Stimulated activated CD4-positive, alpha-beta T cell treated with anti-CD3 and anti-CD28 coated beads, Interleukin-4, amount 100 ng/mL, for 1 hour (primary cell): ENCODE measurements at places on chromosomes 4 and X.

GRCh38 chr4:25550376-25551030 lies 105.1 kb upstream of the SLC34A2 start:
- DNase-seq = no peak

DNA sequence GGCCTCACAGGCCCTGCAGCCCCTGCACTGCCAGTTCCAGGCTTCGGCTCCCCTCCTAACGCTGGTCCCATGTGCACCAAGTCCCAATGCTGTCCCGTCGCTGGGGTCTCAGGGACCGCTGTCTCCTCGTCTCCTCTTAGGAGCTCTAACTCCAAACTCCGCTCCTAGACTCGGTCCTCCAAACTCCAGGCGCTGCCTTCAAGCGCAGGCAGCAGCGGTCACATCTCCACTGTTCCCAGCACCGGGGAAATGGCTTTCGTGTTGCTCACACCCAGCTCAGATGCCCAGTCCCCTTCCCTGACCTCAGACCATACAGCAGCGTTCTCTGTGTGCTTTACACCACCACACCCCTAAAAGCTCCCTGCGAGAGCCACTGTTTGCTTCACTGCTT lies 19.6 kb upstream of the HMX1 start:
- DNase-seq = no peak

DNA sequence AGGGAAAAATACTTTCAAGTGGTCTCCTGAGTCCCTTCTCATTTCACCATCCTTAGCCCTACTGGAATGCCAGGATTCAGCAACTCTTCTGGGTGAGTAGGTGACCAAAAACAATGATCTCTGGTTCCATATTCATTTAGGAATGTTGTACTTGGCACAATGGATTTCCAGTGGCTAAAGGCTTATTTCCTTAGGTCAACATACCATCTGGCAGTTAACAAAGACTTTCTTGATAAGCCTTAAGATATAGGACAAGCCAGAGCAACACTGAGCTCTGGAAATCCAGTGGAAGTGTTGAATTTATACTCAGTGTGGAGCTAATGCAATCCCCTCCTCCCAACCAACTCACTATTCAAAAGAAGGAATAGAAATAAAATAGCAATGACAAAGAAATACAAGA lies 139.4 kb upstream of the EMCN start:
- no peak for DNase-seq

DNA sequence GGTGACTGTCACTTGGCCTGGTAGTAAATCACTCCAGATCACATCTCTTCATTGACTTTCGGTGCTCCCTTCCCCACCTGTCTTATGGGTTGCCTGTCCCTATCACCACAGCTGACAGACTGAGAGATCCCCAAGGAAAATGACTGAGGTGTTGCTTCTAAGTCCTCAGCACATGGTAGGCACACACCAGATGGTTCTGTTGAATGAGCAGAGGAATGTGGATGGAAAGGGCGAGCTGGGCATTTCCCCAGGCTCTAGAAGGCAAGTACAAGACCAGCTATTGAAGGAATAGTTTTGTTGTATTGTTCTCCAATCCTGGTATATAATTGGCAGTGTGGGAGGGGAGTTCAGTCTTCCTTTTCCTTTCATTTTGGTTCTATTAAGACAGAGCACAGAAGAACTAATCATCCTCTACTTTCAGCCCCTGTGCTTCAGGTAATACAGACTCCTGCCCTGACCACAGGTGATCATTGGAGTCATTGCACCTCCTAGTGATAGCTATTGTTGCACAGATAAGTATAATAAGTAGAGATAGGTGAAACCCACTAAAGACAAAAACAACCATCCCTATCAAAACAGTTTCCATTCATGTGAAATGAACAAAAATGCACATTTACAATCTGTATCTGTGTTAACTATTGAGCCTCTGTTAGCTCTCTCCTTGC lies 158.6 kb downstream of the TRAM1L1 start:
- no peak for DNase-seq

DNA sequence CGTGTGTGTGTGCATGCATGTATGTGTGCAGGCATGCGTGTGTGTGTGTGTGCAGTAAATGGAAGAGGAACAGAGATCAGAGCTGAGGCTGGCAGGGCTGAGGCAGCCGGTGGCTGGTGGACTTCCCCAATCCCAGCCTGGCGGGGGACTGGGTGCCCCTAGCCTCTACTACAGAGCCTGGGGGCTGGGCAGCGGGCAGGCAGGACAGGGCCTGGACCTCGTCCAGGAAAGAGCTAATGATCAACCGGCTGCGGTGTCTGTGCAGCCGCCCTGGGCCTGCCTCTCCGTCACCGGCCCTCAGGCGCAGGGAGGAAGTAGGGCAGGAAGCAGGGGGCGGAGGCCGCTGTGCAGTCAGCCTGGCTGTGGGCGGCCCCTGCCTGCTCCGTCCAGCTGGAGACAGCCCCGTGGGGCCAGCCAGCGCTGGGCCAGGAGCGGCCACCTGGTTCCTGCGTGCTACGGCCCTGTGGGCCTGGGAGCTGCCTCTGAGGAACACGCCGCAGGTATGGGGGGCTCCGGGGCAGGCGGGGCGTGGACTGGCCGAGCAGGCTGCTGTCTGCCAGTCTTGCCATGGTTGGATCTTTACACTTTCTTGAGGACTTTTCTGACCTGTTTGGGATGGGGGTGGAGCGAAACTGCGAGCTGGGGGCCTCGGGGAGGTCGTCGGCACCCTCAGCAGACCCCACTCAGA lies at the start of gene SH3TC1:
Gene SH3TC1 (plus strand): TSS at position 385 of the 688 bp plus-strand sequence. CDS start 5,905 bp downstream, outside the sequence.
- DNase-seq = peak; percentile 52

GRCh38 chr4:81605271-81605670 lies 133.6 kb upstream of the RASGEF1B start:
- no peak for DNase-seq

- no peak for DNase-seq
These were observed 144.2 kb downstream of the PDLIM5 start for GRCh38 chr4:94595880-94596483.

- no peak for DNase-seq
These were observed 687 bp upstream of the GRIA2 start for GRCh38 chr4:157219711-157220370.

DNA sequence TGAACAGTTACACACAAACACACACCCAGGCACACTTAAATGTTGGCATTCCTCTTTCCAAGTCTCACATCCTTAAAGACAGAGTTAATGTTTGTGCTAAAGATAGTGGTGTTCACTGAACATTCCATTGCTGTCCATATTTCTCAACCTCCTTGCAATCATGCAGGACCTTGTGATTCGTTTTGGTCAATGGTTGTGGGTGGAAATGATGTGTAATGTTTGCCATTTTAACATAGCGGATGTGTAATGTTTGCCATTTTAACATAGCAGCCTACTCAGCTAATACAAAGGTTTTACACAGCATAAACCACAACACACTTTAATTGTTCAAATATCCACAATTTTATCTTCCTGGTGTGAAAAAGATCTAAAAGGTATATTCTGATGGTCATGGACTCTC lies 93.9 kb downstream of the CEP44 start:
- no peak for DNase-seq

DNA sequence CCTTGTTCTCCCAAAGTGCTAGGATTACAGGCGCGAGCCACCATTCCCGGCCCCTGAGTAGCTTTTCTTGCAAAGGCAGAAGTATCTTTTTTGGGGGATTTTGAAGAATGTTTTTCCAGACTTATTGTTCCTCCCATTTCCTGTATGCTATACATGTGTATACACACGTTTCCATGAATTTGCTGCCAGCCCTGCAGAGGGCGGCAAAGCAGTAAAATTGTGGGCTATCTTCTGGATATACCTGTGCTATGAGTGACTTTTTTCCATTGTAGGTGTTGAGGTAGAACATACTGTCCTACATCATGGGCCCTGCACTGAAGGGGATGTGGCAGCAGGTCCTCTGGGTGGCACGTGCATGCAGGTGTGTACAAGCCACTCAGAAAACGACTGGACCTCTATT lies 16.9 kb upstream of the MED28 start:
- no peak for DNase-seq

- no peak for DNase-seq
These were observed 18.8 kb upstream of the C4orf36 start for GRCh38 chr4:86910820-86911684.

GRCh38 chrX:20623448-20623847 lies 356.7 kb upstream of the RPS6KA3 start:
- no peak for DNase-seq

DNA sequence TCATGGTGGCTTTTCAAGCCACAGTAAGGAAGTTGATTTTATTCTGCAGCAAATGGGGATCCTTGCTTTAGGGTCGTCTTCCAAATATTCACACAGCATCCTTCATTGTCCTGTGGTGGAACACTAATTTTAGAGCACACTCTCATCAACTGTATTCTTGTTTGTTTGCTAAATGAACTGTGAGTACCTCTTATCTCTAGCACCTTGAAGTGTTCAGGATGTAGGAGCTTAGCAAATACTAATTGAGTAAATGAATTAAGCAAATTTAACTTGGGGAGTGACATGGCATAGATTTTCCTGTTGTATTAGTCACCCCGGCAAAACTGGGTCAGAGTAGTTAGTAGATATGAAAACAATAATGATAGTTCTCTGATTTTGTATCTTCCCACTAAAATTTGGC lies 156.9 kb downstream of the UBE2NL start:
- no peak for DNase-seq

- DNase-seq = no peak
These were observed 192.4 kb downstream of the STPG2 start for GRCh38 chr4:97950836-97951235.

GRCh38 chrX:78064152-78064551 lies 39.9 kb upstream of the PGK1 start:
- DNase-seq = no peak

- no peak for DNase-seq
These were observed 251.9 kb downstream of the AFAP1 start for GRCh38 chr4:7687796-7688195.

GRCh38 chr4:70603856-70604255 lies 11.8 kb downstream of the AMBN start:
- no peak for DNase-seq

- DNase-seq = no peak
These were observed 1.6 kb downstream of the PCDH10 start for GRCh38 chr4:133150486-133151340.

- DNase-seq = no peak
These were observed 16.0 kb upstream of the FGF16 start for GRCh38 chrX:77431227-77431626.

DNA sequence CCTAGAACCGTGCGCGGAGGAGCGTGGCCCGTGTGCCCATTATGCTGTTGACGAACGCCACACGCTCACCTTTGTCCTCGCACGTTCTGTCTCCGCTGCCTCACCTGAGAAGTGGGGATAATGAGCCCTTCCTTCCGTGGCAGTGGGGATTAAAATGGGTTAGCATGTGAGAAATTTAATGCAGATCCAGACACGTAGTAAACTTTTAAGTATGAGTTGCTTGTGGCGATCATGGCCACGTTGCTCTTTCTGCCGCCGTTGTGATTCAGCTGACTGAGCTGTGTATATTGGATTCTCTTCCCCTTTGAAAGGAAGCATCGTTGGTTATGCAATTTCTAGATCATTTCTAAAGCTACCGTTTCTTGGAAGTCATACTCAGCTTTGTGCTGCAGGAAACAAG lies 16.5 kb downstream of the TBC1D14 start:
- no peak for DNase-seq

GRCh38 chr4:108831886-108832285 lies 69.0 kb upstream of the ETNPPL start:
- DNase-seq = no peak

- no peak for DNase-seq
These were observed 1.8 kb upstream of the ZCCHC4 start for GRCh38 chr4:25310803-25311166.

- DNase-seq = peak; percentile 50
These were observed 1.1 kb downstream of the SLC38A5 start for GRCh38 chrX:48468693-48469691.

DNA sequence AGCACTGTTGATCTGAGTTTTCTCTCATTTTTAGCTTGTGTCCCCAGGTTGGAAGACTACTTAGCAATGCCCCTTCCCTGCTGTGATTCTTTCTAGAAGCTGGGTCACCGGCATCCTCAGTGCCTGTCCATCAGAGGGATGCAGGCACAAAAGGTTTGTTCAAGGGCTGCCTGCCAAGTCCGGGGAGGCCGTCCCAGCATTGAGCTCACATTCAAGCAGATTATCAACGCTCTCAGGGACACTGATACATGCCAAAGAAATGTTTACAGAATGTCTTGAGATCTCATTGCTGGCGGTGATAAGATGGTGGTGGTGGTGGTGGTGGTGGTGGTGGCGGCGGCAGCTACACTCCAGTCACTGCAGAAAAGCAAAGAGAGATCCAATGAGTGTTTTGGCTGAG lies 79.6 kb upstream of the VCX3A start:
- DNase-seq = no peak

GRCh38 chrX:38768079-38768478 lies 33.2 kb upstream of the MID1IP1 start:
- no peak for DNase-seq

- DNase-seq = no peak
These were observed 1722.9 kb upstream of the PCDH10 start for GRCh38 chr4:131426023-131426758.

DNA sequence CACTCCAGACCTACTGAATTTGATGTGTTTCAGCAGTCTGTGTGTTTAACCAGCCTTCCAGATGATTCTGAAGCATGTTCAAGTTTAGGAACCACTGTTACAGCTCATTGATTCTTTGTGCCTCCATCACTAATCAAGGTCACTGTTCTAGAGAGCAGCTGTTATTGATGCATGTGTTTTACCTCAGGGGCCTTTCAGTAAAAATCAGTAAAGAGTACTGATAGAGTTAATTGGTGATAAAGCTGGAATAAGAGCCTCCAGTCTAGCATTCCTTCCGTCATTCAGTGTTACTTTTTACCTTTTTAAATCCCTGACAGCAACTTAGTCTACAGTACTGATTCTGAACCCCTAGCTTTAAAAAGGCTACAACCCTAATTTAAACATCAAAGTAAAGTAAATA lies 12.9 kb downstream of the CPEB2 start:
- DNase-seq = no peak

GRCh38 chr4:169899295-169899694 lies 126.9 kb downstream of the MFAP3L start:
- no peak for DNase-seq

DNA sequence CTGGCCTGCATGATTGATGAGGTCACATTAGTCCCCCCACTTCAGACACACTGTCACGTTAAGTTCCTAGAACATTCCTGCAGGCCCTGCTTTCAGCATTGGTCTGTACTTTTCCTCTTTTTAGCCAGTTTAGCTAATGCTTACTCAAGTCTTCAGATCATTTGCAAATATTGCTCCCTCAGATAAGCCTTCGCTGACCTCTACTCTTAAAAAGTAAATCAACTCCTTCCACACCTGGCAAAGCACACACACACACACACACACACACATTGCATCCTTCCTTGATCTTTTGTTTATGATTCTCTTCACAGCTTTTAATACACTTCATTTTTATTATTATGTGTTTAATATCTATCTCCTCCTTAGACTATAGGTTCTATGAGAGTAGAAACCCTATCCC lies 31.4 kb downstream of the PARM1 start:
- DNase-seq = no peak
